Stimulated activated CD4-positive, alpha-beta T cell treated with anti-CD3 and anti-CD28 coated beads, Interleukin-1b, Interleukin-23, amount 100 ng/mL, for 1 hour (primary cell): ENCODE measurements at places on chromosomes 4 and X.

DNA sequence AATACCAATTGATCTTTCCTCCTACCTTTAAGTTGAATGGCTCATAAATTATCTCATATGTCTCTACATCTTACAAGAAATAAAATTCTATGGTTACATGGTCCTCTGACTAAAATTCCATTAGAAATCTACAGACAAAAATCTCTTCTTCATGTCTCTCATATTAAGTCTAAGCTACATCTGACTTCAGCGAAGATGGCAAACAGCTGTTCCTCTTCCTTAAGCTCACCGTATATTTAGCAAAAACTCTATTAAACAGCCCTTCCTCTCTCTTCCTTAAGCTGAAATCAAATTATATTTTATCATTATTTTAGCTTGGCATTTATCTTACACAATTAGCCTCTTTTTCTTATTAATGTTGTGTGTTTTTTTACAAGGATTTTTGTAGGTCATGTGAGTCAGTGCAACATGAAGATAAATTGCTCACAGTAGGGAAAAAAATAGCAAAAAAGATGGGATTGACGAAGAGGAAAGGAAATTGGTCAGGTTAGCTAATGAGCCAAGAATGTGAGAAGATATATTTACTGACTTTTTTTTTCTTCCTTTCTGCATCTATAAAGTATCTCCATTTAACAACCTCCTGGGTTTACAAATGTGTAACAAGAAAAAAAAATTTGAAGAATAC, 2412.8 kb downstream of the ARAP2 start:
- no peak for DNase-seq

DNA sequence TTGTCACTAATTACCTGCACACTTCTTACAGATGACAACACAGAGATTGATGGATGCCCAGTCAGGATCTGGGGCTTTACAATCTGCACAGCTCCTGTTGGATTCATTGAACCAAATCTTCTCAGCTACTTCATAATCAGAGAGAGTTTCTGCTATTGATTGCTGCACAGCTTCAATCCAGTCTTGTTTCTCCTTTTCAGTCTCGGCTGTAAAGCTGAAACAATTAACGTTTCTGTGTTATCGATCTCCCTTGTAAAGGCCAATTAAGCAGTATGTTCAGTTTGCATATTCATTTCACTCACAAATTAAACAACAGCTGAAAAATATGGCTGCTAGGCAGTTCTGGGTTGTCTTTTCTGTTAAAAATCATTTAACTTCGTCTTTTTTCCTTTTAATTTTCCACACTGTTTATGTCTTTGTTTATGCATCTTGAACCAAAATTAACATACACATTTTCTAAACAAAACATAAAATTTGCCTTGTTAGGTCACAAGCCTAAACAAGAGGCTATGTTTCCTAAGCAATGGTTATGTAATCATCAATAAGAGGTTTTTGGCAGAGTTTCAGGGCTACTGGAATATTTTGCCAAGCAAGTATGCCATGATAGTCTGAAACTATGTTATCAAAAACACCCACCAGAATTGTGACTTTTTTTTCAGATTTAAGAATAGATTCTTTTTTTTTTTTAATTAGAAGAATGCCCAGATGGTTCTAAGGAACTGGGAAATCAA, 79.2 kb downstream of the ARAP2 start:
- no peak for DNase-seq

- no peak for DNase-seq
These were observed 39.6 kb downstream of the ZCCHC13 start for GRCh38 chrX:74343343-74344279.

GRCh38 chr4:42460043-42460442, 62.8 kb downstream of the SHISA3 start:
- no peak for DNase-seq

- no peak for DNase-seq
These were observed 126.9 kb downstream of the VCX3B start for GRCh38 chrX:8591501-8591900.

DNA sequence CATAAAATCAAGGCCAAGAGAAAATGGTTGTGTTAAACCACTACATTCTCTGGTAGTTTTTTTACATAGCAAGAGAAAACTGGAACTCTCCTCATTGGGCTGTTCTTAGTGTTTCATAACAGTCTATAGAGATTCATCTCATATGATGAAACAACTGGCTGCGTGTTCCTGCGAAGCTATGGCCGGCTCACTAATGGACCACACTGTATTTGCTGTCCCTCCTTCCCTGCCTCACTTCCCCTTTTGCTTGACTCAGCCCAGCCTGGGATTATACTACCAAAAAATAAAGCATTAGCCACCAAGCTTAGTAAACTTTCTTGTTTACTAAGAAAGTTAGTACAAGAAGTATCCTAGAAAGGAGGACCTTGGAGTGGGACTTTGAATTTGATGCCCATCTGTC, 31.6 kb upstream of the LSM6 start:
- DNase-seq = no peak

DNA sequence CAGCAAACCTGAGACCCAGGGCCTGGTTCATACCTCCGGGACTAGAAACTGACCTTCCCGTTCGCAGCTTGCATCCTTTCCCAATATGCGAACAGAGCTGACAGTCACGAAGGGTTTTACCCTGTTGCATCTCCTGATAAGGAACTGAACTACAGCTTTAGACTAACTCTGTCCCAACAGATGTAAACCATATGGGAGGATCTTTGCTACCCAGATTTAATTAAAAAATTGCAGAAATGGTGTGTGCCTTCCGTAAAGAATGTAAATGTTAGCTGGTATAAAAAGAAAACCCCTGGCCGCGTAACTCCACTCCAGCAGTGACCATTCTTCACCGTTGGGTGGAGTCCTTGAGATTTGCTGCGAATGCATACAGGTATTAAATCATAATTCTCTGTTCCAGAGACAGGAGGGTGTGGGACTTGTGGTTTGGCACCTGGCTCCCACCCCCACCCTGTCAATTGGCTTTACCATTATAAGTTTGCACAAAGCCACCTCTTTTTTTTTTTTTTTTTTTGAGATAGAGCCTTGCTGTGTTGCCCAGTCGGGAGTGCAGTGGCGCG, 40.6 kb upstream of the SORCS2 start:
- DNase-seq = no peak

DNA sequence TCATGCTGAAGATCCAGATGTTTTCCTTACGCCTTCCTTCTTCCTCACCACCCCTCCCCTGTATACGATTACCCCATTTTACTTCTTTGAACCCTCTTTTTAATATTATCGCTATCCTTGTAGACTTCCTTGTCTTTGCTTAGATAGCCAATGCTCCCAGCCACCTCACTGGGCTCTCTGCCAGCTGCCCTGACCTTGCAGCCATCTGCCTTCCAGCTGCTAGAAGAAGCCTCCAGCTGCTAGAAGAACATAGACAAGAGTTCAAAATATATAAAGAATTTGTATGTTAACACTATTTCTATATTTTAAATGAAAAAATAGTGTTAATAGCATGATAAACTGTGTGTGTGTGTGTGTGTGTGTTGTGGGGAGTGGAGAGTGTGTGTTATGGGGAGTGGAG, 374.7 kb downstream of the ANKRD50 start:
- no peak for DNase-seq

DNA sequence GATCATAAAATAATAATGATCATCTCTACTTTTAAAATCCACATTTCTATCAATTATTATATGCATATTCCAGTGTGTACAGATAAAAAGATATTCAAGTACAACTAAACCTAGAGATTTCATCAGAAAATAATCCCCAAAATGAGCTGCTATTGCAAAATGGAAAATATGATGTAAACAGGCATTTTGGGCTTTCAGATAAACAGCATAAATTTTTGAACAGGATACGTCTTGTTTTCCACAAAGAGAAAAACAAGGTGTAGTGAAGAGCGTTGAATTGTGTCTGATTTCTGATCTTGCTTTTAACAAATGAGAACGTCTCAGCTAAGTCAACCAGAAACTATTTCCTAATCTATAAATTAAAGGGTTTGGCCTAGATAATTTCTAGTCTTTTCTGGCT, 349.6 kb upstream of the FTHL17 start:
- no peak for DNase-seq

- DNase-seq = no peak
These were observed 155.3 kb upstream of the TEX13A start for GRCh38 chrX:105375816-105376215.

DNA sequence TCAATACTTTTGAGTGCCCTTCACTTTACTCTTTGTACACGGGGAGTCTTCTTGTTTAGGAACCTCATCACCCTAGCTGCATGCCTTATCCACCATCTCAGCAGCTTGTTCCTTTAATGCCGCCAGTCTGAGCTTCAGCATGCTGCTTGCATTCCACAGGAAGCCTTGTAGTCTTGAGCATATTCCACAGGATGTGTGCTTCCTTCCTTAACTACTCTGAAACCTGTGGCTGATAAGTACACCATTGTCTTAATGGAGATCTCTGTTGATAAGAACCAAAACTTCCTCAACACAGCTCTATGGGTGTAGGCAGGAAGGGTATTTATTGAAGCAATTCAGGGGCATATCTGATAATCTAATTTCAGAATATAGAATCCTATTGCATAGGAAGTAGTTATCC, 24.4 kb upstream of the CCNI start:
- DNase-seq = no peak

DNA sequence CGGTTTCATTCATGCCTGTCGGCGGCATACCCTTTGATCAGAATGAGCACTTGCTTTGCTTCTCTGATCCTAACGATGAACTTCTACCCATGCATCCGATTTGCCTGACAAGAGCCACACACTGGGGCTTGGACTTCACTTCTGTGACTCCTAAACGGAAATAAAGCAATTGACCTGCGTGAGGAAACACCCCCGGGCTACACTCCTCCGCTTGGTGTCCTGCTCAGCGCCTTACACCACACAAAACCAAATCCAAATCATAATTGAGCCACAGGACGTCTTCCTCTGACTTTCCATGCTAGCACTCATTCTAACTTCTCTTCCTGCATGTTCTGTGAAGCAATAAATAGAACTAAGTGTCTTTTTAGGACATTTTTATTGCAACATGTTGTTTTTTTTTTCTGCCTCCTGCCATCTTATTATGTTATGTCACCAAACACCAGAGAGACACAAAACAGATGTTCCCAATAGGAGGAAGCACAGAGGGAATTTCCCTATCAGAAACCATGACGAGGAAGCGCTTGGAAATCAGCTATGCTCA, 110.8 kb upstream of the FAM9B start:
- DNase-seq = no peak
